ENCODE measurements at places on chromosomes 1 and 21. TPM values are rescaled to one million over a fixed set of nuclear protein-coding genes. Genes with fewer than 3 reads are reported as not detected.

KIF21B gene
- total RNA-seq: 6.1 TPM

- no peak for DNase-seq
Observed at GRCh38 chr1:235712812-235713211, 63.2 kb upstream of the GNG4 start.

DNA sequence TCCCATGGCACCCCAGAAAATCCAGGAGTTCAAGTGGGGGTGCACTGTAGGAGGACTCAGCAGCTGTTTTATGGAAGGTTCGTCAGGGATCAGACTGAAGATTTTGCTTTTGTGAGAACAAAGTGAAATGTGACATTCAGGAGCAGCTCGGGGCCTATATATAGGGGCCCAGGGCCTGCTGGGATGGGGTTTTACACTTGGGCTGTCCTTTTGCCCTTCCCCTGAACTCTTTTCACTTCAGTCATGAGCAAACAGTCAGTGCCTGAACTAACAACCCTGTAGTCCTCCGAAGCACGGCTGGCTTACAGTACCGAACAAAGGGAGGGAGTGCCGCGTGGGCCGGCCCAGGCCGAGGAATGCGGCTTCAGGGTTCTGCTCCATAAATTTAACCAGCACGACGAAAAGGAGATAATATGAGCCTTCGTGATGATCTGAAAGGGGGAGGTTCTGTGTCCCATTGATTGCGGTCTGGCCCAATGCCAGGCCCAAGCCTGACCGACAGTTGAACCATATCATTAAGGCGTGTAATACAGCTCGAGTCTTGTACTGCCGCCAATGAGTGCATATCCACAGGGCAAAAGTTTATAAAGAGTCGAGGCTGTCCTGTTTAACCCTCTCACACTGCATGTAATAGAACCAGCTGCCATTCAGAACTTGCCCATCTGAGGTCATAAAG, 139.9 kb downstream of the DHRS3 start:
- DNase-seq: peak; percentile 96

NBPF6 gene
- not detected for total RNA-seq

DNA sequence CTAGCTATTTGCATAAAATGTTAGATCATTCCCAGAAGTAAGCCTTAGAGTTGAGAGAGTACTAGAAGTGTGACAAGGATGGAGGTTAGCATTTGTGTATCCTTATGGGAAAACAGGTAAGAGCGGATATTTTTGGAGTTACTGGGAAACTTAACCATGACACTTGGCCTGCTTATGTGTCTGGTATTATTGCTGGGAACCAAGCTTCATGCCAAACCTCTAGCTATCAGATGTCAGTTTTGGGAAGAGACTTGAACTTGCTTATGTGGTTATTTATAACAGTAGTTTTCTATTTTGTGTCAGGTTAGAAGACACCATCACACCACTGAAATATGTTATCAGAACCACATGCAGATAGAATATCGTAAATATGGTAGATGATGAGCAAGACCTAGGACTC, 230.3 kb upstream of the SGIP1 start:
- DNase-seq: no peak

IFNLR1 gene
- 7.6 TPM for total RNA-seq

GRCh38 chr1:229253151-229253974, 17.5 kb upstream of the RAB4A start:
- DNase-seq: no peak

DNA sequence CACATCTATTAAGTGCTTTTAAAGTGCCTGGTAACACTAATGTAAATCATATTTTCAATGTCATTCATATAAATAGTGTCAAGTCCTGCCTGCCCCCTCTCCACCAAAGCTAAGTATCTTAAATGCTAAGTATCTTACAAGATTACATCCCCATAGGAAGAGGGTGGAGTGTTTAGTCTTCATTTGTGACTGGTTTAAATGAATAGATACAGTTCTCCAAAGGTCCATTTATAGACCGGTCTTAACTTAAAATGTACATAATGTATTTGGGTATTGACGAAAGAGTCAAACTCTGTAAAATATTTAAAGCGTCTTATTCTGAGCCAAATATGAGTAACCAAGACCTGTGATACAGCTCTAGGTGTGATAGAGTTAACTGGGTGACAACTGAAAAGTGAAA, 60.2 kb downstream of the POU2F1 start:
- DNase-seq: no peak

- DNase-seq: no peak
Observed at GRCh38 chr1:18949686-18950400, 6.6 kb downstream of the IFFO2 start.

GRCh38 chr21:32554832-32555638, 30.3 kb downstream of the TCP10L start:
- no peak for DNase-seq

- no peak for DNase-seq
Observed at GRCh38 chr1:162985816-162986435, 83.2 kb upstream of the RGS4 start.

VASH2 gene
- total RNA-seq: 5.7 TPM
